Nephron progenitor cell (in vitro differentiated cells): ENCODE measurements at places on chromosomes 7 and 10.
A peak's percentile ranks its signal among the peaks of the same experiment; 100 is the strongest.

GRCh38 chr10:125455855-125456254 is 227.1 kb downstream of the TEX36 start:
- no peak for DNase-seq

DNA sequence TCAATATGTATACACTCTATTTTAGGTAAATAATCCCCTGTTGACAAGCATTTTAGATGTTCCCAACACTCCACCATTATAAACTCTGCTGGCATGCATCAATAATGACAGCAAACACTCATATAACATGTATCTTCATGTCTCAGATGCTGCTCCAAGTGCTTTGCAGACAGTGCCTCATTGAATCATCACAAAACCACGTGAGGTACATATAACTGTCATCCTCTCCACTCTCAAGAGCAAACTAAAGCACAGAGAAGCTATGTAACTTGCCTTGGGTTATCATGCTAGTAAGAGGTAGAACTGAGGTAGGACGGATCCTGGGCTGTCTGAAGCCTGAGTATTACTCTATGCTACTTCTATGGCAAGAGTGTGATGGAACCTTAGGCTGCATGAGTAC is 72.5 kb upstream of the GSDME start:
- no peak for DNase-seq

GRCh38 chr10:101939729-101940128 is 96.1 kb upstream of the KCNIP2 start:
- DNase-seq: no peak

GRCh38 chr7:20681258-20681882 is 65.9 kb downstream of the ABCB5 start:
- DNase-seq: no peak

GRCh38 chr7:100720279-100720670 is at the start of gene EPO:
Gene EPO, plus strand, starts transcription at chr7:100720468. Its CDS starts 513 bp downstream, at chr7:100720981.
- no peak for DNase-seq

GRCh38 chr7:75878312-75878768 is 494 bp upstream of the RHBDD2 start:
- DNase-seq: no peak

- no peak for DNase-seq
Measured at GRCh38 chr10:75868574-75868973, 437.1 kb downstream of the LRMDA start.

- DNase-seq: peak; percentile 10
Measured at GRCh38 chr10:42783181-42783549, 570 bp downstream of the BMS1 start.

GRCh38 chr10:49297818-49298670 is 926 bp upstream of the C10orf71 start:
- no peak for DNase-seq

GRCh38 chr10:114482480-114483304 is 78.4 kb upstream of the AFAP1L2 start:
- DNase-seq: no peak

GRCh38 chr10:26479766-26480492 is 41.8 kb downstream of the APBB1IP start:
- DNase-seq: no peak

- DNase-seq: no peak
Measured at GRCh38 chr10:103433858-103434257, 18.3 kb downstream of the CALHM2 start.

DNA sequence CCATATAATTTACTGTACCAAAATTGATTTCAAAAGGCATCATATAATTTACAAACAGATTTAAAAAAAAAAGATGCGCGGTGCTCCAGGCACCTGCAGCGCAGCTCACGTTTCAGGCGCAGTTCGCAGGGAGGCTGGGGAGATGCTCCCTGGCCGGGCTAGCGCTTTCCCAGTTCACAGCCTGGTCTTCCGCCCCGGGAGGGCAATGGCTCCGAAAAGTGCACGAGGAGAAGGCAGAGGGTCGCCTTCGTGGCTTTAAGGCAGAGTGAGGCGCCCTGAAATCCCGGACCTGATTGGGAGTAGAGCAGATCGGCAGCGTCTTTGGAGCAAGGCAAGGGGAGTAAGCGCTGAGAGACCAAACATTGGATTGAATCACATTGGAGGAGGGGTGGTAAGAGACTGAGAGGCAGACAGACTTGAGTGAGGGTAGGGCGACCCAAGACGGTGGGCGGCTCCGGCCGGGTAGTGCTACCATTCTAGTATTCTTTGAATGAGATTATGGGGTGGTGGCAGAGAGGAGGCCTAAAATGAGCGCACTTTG is 1.5 kb downstream of the NEUROG3 start:
- no peak for DNase-seq

DNA sequence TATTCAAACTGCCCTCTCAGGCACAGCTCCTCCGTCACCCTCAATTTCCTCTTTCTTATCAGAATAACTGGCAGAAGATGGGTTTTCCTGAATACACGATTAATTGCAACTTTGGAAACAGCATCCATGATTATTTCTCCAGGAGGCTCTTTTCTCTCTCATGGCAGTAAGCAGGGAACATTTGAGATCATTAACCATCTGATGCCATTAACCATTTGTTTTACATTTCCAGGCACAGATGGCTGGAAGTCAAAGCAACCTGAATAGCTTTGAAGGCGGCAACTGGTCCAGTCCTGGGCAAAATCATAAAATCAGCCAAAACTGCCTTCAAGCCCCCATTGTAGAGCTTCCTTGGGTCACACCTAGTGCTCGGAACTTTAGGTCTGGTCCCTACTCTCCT is 289.5 kb upstream of the AOAH start:
- no peak for DNase-seq

- no peak for DNase-seq
Measured at GRCh38 chr10:18229826-18230225, 89.6 kb downstream of the CACNB2 start.

- DNase-seq: peak; percentile 68
Measured at GRCh38 chr10:35640951-35641675, 983 bp downstream of the FZD8 start.

- no peak for DNase-seq
Measured at GRCh38 chr10:93236393-93237040, 162.8 kb downstream of the CYP26A1 start.

GRCh38 chr10:2469802-2470201 is 597.5 kb upstream of the PFKP start:
- DNase-seq: no peak

GRCh38 chr10:94206176-94206575 is 156.6 kb downstream of the NOC3L start:
- DNase-seq: no peak

DNA sequence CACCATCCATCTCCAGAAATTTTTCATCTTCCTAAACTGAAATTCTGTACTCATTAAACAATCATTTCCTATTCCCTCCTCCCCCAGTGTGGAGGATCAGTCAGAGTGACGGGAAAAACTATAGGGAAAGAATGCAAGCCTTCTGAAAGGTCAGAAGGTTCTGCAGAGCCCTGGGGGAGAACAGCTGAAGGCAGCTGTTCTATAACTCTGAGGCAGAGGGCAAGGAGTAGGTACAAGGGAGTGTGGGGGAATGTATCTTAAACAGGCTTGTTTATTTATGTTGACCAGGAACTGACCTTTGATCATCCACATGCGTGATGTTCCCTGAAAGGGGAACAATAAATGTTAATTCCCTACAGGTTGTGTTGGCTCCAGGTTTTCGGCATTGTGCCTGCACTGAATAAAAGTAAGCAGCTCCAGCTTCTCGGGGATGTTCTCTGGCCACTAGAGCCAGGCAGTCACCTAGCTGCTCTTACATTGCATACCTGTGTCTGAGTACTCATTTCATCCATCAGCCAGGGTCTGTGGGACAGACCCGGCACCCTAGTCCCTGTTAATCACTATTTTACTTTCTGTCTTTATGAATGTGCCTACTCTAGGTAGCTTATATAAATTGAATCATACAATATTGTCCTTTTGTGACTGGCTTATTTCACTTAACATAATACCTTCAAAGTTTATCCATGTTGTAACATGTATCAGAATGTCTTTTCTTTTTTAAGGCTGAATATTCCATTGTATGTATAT is 5.8 kb downstream of the IFIT1 start:
- no peak for DNase-seq

DNA sequence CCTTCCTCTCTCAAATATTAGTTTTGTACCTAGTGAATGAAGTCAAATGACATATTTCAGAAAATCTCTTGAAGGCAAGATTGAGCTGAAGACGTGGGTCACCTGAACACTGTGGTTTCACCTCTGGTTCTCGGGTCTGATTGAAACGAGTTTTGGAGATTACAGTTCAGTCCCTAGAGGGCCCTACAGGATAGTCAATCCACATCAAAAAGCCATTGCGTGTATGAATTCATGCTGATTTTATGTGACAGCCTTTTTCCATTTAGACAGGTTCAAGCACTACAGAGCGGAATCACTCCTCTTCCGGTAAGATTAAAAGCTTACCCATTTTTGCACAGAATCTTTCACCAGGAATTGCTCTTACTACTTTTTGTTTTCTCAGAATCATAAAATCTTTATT is 62.2 kb downstream of the VIM start:
- DNase-seq: no peak

GRCh38 chr7:51276967-51277366 is 39.6 kb downstream of the COBL start:
- no peak for DNase-seq

- peak; percentile 20 for DNase-seq
Measured at GRCh38 chr10:74813381-74814259, 12.8 kb upstream of the KAT6B start.

DNA sequence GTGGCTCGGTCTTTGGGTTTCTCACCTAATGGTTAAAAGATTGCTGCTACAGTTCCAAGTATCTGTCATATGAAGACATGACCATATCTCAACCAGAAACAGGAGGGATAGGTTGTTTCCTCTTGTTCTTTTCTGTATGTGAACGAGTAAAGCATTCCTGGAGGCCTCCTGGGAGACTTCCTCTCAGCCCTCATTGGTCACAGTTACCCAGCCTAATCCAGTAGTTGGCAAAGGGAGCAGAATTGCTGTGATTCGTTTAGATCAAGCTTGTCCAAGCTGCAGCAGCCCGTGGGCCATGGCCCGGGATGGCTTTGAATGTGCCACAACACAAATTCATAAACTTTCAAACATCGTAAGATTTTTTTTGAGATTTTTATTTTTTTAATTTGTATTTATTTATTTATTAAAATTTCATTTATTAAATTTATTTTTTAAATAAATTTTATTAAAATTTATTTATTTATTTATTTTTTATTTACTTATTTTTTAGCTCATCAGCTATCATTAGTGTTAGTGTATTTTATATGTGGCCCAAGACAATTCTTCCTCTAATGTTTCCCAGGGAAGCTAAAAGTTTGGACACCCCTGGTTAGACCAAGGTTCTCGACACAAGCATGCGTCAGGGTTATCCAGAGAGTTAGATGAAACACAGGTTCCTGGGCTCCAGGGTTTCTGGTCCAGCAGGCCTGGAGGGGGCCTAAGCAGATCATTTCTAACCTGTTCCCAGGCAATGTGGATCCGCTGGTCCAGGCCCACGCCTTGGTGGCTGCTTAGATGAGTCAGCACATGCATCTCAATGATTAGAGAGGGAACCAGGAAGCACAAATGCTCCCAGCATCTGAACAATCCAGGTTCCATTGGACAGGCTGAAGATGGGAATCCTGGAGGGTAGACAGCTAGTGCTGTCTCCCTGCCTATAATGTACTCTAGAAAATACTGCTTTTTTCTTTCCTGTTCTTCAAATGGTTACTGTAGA is 25.6 kb downstream of the CDC123 start:
- no peak for DNase-seq

DNA sequence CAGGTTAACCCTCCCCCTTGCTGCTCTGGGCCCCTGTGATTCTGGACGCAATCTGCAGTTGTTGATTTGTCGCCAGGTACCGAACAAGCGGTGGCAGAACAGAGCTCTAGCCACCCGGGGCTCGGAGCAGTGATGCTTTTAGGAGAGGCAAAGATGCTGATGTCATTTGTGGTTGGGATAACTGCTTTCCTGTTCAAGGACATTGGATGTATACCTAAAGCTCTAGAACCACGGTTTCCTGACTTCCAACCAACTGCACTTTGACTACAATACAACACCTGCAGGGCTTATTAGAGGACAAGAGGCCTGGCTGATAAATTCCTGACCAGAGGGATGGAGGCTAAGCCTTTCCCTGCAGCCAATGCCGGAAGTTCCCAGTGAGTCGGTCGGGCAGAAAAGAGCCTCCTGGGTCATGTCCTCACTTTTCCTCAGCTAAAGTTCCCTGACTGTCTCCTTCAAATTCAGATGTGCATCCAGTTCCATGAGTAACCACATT is 6.5 kb upstream of the RBM20 start:
- DNase-seq: no peak

DNA sequence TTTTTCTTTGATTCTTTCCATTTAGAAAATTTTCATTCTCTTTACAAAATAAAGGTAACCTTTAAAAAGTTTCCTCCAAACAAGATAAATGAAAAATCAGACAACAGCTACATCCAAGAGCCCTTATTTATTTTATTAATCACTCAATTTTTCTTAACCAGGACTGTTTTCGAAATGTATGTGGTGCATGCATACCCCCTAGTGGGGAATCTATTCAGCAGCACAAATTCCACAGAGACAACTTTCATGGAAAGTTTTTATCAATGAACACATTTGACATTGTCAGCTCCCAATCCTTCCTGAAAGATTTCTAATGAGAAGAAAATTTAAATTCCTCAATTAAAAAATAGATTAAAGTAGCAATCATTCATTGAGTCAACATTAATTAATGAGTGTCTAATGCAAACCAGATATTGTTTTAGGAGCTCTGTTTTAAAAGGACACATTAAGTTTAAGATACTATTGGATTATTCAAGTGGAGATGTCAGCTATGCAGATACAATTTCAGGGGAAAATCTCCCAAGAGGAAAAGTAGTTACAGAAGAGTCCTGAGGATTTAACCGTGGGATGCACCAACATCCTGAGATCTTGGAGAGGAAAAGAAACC is 5.2 kb upstream of the HTR7 start:
- DNase-seq: no peak

- no peak for DNase-seq
Measured at GRCh38 chr7:3991731-3992231, 690.3 kb upstream of the FOXK1 start.

- peak; percentile 30 for DNase-seq
Measured at GRCh38 chr10:26438534-26439341, 597 bp downstream of the APBB1IP start.

DNA sequence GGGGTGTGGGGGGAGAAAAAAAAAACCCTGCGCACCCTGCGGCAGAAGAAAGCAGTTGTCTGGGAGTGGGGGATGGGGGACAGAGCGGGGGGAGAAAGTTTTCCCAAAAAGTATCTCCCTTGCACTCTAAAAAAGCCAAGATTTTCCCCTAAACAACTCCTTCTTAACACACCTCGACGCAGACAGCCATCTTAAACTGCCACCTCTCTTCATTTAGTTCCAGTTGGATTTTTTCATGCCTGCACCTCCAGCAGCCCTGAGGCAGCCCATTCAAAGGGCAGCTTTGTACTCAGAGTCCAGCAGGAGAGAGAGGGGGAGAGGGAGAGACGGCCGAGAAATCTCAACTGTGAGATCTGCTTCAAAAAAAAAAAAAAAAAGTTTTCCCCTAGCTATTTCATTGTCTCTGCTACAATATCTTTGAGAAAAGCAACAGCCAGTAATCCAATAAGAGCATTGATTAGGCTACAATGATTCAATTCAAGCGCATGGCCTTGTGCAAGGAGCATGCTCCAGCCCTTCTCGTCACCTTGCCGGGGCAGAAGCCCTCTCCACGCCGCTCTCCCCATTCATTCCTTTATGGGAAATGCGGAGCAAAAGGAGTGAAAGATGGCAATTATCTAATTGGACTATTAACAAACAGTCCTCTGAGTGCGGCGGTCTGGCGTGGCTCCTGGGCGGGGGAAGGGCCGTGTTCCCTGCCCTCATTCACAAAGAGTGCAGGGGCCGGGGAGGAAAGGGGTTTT is 939 bp upstream of the VAX1 start:
- DNase-seq: no peak

GRCh38 chr7:83655951-83656556 is 7.1 kb upstream of the SEMA3E start:
- peak; percentile 36 for DNase-seq
